ENCODE measurements at places on chromosomes 11 and 22.
A peak's percentile ranks its signal among the peaks of the same experiment; 100 is the strongest.

DNA sequence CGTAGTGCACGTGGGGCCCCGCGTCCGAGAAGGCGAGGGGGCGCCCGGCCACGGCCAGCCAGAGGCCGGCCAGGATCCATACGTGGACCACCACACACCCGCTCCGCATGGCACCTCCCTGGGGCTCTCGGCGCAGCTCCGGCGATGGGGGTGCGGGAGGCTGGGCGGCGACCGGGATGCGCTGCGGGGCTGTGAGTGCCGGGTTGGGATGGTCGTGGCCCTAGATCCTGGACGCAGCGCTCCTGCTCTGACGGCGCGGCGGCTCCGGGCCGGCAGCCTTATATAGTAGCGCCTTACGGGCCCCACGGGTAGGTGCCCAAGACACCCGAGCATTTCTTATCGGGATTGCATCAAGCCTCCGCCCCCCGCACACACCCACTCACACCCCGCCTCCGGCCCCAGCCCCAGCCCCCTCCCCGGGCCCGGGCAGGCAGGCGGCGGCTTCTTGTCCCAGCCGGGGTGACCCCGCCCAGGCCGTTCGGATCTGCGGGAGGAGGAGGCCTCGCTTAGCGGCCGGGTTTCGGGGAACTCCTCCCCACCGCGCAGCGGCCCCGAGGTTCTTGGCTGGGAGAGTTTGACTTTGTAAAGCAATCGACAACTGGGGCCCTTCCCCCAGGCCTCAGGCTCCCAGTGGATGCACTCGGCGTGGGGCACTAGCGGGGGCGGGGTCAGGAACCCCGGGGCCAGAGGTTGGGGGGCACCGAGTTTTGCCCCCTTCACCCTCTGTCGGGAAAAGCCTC, at the start of gene FGF19:
FGF19 (minus strand) TSS at position 255 of the 740 bp plus-strand sequence; CDS start at position 109, 146 bp downstream.
- DNase-seq, result peak; percentile 8

GRCh38 chr22:25626624-25626990, 62.1 kb downstream of the GRK3 start:
- DNase-seq, result no peak

- no peak for DNase-seq
Observed at GRCh38 chr11:59076876-59077571, 9.1 kb upstream of the GLYATL1B start.

DNA sequence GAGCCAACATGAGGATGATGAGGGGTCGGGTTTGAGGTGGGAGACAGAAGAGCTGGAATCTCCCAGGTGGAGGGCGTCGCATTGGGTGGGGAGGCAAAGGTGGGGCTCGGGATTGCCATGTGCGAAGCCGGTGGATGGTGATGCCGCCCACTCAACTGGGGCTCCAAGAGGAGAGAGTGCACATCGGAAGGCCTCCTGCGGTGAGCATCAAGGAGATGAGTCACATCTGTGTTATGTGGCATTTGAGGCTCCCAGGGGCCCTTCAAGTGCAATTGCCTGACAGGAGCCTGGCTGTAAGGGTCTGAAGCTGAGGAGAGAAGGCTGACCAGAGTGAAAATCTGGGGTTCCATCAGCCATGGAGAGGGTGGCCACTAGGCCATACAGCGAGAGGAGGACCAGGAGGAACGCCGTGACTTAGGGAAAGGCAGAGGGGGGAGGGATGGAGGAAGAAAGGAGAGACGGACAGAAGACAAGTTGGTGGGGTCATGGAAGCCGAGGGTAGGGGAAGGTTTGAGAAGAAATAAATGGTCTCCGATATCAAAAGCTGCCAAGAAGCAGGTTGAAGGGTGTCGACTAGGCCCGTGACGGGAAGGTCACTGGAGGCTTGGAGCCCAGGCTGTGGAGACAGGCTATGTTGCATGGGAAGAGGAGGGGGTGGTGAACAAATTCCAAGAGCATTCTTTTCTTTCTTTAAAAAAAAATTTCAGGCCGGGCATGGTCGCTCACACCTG, 21.3 kb downstream of the RASD2 start:
- DNase-seq, result peak; percentile 13

DNA sequence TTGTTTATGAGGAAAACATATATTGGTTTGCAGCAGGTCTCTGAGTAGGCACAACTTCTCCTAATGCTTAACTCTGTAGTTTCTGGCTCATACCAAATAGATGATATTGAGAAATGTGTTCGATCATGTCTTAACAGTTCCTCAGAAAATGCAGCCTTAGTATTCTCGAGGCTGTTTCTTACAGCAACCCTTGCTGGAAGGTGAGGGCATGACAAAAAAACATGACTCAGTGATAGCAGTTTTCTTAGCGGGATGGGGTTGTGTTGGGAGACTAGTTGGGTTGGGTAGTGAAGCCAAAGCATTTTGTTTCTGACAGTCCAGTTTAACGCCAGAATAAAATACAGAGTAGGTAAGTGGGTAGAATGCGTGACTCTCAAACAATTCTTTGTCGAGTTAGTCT, 94.7 kb upstream of the PARVA start:
- no peak for DNase-seq

GRCh38 chr22:22655452-22656290, 11.3 kb downstream of the GGTLC2 start:
- DNase-seq, result no peak
